AML-193 (cell line): ENCODE measurements at places on chromosomes 11 and 22.

DNA sequence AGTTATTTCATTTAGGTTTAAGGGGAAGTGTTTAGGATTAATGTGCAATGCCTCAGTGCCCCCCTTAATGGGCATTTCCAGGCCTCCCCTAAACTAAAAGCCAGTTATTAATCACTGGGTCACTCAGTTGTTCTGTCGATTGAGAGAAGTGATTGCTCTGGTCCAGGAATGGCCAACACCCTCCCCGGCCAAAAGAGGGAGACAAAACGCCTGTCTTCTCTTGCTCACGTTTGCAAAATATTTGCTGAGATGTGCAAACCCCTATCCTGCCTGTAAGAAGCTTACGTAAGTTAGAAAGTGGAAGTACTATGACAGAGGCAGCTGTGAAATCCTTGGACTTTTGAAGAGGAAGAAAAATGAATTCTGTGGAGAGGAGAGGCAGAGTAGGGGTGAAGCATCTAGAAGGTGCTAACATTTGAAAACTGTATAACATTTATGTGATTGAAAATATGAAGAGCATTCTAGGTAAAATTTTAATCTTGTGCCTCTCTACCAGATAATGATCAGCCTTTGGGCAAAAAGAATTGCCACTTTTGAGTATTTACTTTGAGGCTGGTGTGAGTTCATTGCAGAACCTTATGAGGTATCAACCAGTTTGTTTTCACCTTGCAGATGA is 37.7 kb downstream of the NTM start:
- DNase-seq = peak; percentile 80

DNA sequence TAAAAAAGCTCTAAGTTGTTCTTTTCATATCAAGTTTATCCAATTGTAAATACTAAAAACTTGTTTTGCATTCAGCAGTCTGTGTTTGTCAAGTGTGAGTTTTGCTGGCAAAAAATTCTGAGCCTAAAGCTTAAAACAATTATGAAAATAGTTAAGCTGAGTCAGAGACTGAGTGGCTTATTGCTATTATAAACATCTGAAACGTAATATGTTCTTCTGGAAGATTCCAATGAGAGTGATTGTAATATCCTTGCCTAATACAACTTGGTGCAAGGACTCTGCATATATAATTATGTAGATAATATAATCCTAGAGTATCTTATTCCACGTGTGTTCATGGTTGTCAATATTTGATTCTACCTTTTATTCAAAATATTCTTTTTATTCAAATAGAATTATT is 14.1 kb upstream of the NUP50 start:
- no peak for DNase-seq

- DNase-seq = no peak
Observed at GRCh38 chr11:19920982-19921381, 208.3 kb downstream of the NAV2 start.

DNA sequence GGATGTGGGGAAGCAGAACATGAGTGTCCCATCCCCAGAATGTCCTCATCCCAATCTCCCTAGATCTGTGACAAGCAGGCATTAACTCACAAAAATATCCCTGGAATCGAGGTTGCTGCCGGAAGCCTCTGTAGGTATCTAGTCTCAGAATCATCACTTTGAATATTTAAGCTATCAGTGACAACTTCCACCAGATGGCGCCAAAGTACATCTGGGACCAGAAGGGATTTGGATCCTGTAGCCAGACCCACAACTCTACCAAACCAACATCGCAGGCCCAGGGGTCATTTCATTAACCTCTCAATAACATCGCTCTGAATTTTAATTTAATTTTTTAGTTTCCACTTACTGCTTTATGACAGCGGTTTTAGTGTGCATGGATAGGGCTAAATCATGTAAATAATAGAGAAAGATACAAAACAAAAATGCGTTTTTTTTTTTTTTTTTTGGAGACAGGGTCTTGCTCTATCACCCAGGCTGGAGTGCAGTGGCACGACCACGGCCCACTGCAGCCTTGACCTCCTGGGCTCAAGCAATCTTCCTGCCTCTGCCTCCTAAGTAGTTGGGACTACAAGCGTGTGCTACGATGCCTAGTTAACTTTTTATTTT is 1.1 kb upstream of the EXT2 start:
- DNase-seq = peak; percentile 64

DNA sequence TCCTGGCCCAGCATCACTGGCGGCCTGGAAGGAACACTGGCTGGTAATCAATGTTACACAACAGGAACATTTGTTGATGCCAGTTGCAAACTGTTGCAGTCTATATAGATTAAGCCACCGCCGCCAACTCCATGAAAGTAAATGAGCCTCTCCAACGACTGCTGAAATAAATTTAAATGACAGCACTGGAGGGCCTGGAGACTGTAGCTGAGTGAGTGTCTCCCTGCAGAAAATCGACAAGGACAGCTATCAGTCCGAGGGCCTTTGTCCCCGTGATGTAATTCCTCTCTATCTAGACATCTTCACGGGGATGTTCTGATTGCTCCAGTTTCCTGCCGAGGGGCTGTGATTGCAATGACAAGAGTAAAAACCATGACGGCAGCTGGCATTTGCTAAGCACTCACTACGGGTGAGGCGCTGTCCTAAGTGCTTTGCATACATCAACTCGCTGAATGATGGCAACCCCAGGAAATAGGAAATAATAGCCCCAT is 120.4 kb downstream of the SEZ6L start:
- DNase-seq = no peak

DNA sequence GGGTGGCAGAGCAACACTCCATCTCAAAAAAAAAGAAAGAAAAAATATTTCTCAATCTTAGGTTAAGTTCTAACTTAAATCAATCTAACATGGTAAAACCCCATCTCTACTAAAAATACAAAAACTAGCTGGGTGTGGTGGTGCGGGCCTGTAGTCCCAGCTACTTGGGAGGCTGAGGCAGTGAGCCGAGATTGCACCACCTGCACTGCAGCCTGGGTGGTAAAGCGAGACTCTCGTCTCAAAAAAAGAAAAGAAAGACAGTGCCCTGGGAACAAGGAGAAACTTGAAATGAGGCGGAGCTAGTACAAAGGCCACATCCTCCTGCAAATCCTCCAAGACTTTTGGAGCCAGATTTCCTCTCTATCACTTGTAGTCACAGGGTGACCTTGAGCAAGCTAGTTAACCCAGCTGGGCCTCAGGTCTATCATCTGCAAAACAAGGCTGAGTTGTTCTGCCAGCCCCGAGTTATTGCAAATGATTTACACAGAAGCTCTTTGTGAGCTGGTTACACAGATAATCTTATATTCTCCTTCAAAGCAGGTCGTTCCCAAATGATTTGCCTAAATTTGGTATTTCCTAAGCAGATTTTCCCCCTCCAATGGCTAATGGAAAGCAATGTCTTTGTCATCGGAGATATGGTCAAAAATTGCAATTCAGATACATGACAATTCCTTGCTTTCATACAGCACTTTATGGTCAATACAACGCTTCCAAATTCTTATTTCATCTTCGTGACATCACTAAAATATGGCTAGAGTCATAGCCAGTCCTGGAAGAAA is 1.9 kb downstream of the ANKRD54 start:
- DNase-seq = no peak

- DNase-seq = no peak
Observed at GRCh38 chr11:45348729-45349128, 62.6 kb upstream of the SYT13 start.

DNA sequence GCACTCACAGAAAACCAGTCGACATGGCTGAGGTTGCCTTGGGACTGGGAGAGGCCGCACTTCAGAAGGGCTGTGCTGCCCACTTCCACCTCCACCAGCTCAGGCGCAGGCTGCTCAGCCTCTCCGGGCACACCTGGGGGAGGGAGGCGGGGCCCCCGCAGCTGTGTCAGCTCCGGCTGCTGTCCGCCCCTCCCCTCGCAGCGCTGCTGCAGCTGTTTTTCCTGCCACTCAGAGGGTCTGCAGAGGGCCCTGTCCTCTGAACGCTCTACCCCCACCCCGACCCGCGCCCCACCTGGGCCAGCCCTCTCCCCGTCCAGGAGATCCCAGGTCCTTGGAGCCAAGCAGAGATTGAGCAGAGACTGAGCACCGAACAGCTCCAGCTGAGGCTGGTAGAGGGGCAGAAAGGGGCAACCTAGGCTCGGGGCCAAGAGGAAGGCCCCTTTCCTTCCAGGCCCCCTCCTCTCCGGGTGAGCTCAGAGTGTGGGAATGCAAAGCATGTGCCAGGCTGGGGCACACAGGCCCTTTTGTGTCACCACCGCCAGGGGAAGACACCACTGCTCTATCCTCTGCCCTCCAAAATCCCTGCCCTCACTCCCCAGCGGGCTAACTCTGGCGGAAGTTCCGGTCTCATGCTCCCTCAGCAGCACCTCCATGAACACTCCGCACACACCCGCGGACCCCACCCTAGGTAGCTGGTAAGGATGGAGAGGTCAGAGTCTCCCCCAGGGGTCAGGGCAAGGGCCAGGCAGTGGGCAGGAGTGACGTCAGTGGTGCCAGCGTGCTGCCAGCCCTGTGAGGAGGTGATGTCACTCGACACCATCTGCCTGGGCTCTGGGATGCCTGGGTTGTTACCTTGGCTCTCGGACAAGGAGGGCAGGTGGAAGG is 1.6 kb downstream of the MCAM start:
- DNase-seq = no peak

- no peak for DNase-seq
Observed at GRCh38 chr11:126494831-126495230, 139.3 kb downstream of the ST3GAL4 start.

DNA sequence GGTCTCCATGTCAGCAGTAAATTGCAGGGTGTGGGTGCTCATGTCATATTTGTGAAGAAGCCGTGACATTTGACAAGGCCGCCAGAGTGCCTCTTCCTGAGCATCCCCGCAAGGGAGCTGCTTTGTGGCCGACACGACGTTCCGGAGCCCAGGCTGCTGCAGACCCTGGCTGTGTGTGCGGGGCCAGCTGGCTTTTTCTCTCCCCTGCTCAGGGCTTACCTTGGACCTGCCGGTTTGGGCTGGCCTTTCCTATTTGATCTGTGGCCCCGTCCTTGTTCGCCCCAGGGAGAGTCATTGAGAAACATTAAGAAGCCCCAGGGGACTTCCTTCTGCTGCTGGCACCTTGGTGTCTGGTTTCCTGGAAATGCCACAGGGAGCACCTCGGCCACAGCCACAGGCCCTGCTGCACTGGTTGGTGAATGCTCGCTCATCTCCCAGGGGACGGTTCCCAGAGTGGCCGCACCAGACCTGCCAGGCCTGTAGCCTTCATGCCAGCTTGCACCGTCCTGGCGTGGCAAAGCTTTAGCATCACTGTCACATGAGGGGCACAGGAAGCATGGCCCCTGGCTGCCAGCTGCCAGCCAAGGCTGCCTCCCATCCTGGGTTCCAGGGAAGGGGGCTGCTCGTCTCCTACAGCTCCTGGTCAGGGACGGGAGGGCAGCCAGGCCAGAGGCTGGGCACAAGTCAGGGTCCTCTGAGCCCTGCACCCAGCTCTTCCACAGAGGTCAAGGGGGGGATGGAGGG is 5.4 kb downstream of the GRK2 start:
- peak; percentile 86 for DNase-seq

GRCh38 chr11:94649964-94650623 is 82.9 kb downstream of the PIWIL4 start:
- DNase-seq = no peak

GRCh38 chr11:72591785-72592502 is 82.3 kb downstream of the PDE2A start:
- no peak for DNase-seq

DNA sequence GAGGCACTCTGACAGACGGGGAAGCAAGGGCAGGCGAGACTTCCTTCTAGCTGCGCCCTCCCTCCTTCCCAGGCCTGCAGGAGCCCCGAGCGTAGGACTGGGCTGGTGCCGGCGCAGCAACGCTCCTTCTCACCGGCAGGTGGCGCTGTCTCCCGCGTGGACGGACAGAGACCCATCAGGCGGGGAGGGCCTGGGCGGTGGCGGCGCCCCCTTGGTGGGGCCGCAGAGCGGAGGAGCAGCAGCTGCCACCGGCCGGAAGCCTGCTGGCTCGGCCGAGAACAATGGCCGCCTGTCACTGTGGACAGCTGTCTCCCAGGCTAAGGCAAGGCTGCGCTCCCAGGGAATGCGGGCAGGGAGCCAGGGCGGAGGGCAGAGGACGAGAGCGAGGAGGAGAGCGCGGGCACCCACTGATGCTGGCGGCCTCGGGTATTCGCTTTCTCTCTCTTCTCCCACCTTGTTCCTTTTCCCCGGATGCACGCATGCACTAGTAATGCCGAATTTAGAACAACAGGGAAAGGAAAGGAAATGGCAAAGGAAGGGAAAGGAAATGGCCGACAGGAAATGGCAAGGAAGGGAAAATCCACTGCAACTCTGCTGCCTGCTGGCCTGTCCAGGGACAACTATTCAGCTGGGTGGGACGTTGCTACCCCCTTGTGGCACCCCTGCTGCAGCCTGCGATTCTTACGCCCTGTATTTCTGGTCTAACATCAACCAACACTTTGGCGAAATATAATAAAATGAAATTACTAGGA is 14.4 kb downstream of the PPM1F start:
- peak; percentile 94 for DNase-seq

DNA sequence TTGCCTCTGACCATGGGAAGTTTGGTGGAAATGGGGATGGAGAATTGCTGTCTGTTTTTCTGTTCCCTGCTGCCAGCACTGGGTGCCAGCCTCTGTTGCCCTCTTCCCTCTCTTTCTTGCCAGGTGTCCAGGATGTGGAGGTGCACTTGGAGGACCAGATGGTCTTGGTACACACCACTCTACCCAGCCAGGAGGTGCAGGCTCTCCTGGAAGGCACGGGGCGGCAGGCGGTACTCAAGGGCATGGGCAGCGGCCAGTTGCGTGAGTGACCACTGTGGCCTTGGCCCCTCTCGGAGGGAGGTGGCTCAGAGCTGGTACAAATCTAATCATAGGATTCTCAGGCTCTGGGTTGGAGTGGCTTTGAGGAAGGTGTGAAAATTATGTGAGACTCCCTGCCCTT is 6.0 kb downstream of the CCS start:
- DNase-seq = no peak

DNA sequence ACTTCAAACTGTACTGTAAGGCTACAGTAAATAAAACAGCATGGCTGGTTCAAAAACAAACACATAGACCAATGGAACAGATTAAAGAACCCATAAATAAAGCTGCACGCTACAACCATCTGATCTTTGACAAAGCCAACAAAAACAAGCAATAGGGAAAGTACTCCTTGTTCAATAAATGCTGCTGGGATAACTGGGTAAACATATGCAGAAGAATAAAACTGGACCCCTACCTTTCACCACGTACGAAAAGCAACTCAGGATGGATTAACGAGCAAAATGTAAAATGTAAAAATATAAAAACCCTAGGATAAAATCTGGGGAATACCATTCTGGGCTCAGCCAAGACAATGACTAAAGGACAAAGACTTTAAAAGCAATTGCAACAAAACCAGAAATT is 201.8 kb upstream of the PGR start:
- DNase-seq = no peak

GRCh38 chr22:17931400-17931825 is 92.9 kb downstream of the MICAL3 start:
- DNase-seq = no peak

- no peak for DNase-seq
Observed at GRCh38 chr11:18394928-18395734, 768 bp downstream of the LDHA start.

- DNase-seq = no peak
Observed at GRCh38 chr11:38005597-38005996, 1407.6 kb upstream of the RAG2 start.

GRCh38 chr11:58927393-58928106 is 11.7 kb upstream of the GLYATL1 start:
- no peak for DNase-seq
